ENCODE measurements at places on chromosomes 5 and 9.

DNA sequence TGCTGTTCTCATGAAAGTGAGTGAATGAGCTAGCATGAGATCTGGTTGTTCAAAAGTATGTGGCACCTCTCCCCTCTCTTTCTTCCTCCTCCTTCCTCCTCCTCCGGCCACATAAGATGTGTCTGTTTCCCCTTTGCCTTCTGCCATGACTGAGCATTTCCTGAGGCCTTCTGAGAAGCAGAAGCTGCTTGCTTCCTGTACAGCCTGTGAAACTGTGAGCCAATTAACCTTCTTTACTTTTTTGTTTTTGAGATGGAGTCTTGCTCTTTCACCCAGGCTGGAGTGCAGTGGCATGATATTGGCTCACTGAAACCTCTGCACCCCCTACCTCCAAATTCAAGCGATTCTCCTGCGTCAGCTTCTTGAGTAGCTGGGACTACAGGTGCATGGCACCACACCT, 6.1 kb downstream of the S100Z start:
- DNase-seq = no peak

DNA sequence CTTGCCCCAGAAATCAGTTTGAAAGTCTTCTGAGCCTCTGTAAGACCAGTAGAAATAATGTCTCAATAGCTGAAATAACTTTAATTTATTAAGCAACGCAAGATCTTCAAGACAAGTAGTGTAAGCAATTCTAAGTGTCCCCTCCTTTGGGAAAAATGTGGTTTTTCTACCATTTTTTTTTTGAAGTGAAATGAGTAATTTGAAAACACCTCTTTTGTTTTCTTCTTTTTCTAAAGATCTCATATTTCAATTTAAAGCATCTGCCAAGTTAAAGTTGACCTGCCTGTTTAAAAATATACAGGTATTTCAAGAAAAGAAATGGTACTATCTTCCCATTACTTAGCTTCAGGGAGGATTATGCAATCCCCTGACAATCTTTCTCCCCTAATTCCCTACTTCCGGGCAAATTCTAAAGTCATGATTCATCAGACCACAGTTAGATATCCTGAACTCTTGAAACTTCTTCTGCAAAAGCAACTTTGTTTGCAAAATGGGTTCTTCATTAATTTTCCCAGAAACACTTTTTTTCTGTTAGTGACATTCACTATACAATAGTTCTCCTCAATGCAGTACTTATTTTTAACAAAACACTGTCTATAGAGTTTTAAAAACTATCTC, 7.8 kb upstream of the ANXA1 start:
- DNase-seq = no peak

DNA sequence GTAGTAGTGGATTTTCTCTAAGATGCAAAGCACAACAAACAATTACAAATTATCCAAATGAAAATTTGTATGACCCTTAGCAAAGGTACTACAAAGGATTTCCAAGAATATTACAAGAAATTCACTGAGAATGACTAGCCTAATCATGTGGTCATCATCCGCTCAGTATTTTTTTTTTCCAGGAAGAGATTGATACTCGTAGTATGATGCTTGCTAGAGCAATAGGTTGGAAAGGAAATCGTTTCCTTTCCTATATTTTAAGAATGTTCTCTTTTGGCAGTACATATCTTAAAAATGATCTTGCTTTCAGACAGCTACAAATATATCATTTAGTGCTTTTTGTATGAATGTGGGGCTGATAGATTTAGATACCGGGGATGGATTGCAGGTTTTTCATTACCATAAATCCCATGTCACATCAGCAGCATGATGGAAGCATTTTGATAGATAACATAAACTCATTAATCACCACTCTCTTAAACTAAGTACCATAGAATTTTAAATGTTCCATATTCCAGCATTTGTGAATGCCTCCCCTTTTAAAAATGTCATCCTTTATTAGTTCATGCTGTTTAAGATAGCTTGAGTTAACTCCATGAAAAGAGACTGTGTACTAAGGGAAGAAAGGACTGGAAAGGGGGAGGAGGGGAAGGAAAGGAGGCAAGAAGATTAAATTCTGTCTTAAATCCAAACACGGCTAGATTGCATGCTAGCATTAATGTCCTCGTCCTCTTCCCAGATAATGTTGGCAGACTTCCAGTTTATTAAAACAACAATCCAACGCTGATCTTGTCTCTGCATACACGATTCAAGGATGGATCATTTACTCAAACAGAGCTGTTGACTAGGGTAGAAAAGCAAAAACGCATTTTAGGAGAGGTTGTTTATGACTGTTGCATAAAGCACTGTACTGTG, 311.7 kb upstream of the ZNF608 start:
- DNase-seq = peak; percentile 11

DNA sequence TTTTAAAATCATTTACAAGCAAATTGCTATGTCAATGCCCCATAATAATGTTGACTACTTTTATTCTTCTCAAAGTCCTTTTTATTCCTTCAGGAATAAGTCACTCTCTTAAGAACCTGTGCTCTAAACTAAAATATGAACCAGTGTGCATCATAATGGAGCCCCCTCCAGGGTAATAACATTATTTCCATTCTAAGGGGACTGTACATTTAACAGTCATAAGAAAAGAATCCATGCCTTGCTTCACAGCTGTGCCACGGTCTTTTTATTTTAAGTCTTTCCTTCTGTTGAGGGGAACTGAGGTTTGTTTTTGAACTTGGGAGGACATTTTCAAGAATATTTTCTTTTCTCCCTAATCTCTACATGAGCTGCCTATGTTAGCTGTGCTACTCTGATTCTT, 297.6 kb downstream of the MAN2A1 start:
- DNase-seq = no peak

GRCh38 chr9:37281541-37281940, 141.0 kb upstream of the GRHPR start:
- DNase-seq = no peak

GRCh38 chr5:76983468-76983867, 30.6 kb downstream of the CRHBP start:
- no peak for DNase-seq

- DNase-seq = no peak
These were observed 63.0 kb upstream of the FCHO2 start for GRCh38 chr5:72892846-72893245.

DNA sequence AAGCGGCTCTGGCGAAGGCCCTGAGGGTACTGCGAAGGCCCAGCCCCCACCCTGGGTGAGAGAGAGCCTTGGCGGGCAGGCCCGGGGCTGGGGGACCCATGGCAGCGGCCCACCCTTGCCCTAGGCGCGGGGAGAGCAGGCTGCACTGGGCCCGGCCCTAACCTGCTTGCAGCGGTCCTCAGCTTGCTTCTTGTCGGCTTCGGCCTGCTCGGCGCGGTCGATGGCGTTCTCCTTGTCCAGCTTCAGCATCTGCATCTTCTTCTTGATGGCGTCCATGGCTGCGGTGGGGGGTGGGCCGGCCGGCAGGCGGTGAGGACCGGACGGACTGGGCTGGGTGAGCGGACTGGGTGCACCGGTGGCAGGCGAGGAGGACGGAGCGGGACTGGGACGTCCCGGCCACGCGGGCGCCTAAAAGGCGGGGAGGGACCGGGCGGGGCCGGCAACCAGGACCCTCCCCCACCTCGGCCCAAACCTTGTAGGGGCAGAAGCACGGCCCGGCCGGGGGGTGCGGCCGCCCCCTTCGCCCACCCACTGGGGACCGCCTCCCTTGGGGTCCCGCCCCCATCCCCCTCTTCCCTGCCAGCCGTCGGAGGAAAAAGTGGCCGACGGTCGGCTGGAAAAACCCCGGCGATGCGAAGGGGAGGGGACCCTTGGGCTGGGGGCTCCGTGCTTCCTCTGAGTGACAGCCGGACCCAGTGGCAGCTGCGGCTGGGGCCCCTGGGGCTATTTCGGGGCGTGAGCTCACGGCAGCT, at the start of gene TPM2:
Gene TPM2, minus strand, starts transcription at position 384 of the 752 bp plus-strand sequence. Its CDS starts 108 bp downstream, at position 276.
- DNase-seq = no peak

DNA sequence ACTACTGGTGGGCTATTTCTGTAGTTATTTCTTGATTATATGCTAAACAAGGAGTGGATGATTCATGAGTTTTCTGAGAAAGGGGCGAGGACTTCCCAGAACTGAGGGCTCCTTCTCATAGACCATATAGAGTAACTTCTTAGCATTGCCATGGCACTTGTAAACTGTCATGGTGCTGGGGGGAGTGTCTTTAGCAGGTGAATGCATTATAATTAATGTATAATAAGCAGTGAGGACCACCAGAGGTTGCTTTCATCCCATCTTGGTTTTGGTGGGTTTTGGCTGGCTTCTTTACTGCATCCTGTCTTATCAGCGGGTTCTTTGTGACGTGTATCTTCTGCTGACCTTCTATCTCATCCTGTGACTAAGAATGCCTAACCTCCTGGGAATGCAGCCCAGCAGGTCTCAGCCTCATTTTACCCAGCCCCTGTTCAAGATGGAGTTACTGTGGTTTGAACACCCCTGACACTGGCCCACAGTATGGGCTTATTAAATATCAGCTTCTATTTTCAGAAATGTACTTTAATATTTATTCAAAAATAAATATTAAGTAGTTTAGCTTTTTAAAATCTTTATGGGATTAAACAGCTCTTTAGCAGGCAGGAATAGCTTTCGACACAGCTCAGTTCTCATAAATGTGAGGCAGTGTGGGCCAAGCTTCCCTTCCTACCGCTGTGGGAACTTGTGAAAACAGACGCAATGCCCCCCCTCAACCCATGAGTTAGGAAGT, 44.4 kb downstream of the GALNT12 start:
- no peak for DNase-seq

- no peak for DNase-seq
These were observed 10.7 kb upstream of the CORO2A start for GRCh38 chr9:98203153-98203552.

DNA sequence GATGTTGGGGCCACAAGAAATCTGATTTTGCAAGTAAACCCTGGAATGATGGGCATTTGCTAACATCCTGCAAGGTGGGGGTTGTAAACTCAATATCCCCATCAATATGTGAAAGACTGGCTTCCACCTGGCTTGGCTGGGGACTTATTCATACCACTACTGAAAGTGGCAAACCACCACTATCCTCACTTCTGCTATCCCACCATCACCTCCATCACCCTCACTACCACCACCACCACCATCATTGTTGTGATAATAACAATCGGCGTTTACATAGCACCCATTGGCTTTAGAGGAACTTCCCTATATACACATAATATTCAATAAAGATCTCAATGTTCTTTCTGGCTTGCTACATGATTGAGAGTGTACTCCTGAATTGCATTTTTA, 224.7 kb upstream of the DAP start:
- DNase-seq = no peak

- DNase-seq = no peak
These were observed 24.6 kb downstream of the SH3RF2 start for GRCh38 chr5:145960848-145961600.

GRCh38 chr9:129751841-129752801, 721 bp downstream of the PTGES start:
- DNase-seq = no peak

GRCh38 chr9:5514617-5515260, 4.4 kb downstream of the PDCD1LG2 start:
- DNase-seq = no peak

DNA sequence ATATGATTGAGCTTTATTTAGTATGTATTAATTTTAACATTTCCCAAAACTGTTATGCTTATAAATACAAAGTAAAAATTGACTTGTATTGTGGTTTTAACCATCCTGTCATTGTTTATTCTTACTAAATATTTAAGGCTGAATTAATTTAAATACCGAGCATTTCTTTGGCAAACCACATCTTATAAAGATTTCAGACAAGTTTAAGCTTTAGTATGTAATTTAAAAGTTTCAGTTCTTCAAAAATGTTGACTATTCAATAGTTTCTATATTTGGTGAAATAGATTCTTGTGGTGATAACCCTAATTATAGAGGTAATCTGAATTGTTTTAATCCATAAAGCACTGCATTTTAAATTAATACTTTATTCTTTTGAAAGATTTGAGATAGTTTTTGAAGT, 65.5 kb downstream of the CCNH start:
- DNase-seq = no peak

- no peak for DNase-seq
These were observed 648.9 kb upstream of the KLF4 start for GRCh38 chr9:108138516-108138915.

GRCh38 chr5:127186657-127187056, 103.9 kb upstream of the MEGF10 start:
- no peak for DNase-seq

DNA sequence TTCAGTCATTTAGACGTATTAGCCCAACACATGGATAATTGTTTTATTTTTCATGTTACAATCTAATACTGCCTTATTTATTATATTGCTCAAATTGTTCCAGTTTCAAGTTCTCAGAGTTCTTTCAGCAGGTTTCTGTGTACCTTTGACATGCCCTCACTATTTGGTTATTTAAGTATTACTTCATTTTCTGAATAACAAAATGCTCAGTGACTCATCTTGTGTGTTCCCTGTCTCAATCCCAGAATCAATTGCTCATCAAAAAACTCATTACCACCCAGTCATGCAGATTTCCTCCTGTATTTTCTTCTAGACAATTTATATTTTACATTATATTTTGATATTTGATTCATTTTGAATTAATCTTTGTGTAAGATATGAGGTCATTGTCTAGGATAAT, 562.6 kb downstream of the ANXA1 start:
- no peak for DNase-seq

DNA sequence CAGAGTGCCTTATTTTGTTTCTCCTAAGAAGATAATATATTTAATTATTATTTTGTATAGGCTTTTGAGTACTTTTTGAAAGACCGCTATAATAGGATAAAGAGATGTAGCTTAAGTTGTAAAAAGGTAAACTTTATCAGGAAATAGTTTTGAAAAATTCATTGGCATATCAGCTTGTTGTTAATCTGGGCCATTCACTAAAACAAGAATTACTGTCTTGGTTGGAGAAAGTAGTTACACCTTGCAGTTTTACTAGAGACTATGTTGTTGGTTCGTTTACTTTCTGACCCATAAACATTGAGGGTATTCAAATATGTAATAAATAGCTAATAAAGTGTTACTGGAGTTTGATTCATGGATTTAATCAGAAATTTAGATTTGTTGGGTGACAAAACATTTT, 33.7 kb downstream of the TNPO1 start:
- DNase-seq = no peak

GRCh38 chr5:178595150-178595549, 5.0 kb upstream of the COL23A1 start:
- no peak for DNase-seq

- no peak for DNase-seq
These were observed 719 bp upstream of the ISCA1 start for GRCh38 chr9:86282979-86283535.

GRCh38 chr9:130544364-130544763, 35.0 kb upstream of the FUBP3 start:
- no peak for DNase-seq

DNA sequence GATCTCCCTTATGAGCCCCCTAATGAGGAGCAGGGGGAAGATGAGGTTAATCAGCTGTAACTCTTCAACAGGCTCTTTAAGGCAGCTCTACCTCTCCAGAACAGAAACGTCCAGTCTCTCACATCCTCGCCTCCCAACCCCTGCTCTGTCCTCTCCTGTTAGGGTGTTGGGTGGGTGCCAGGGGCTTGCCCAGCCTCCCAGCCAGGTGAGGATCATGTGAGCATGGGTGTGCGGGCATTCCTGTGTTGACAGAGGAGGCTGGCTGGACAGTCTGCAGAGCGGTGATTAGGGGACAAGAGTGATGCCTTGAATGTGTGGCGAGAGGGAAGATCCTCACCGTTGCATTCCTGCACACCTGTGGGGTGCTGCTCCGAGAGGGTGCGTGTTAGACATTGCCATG, 51.7 kb downstream of the CCDC180 start:
- no peak for DNase-seq

Measured in NCI-H446 (cell line).